CD4-positive, alpha-beta memory T cell (primary cell): ENCODE measurements at places on chromosomes 7 and 10. TPM values are rescaled to one million over a fixed set of nuclear protein-coding genes. Genes with fewer than 3 reads are reported as not detected.
A peak's percentile ranks its signal among the peaks of the same experiment; 100 is the strongest.

FAM149B1 gene
- 5.0 TPM for polyA plus RNA-seq

GRCh38 chr7:43021431-43021830, 89.3 kb downstream of the MRPL32 start:
- no peak for DNase-seq

- no peak for DNase-seq
These were observed 228.7 kb upstream of the PTN start for GRCh38 chr7:137572056-137572784.

DNA sequence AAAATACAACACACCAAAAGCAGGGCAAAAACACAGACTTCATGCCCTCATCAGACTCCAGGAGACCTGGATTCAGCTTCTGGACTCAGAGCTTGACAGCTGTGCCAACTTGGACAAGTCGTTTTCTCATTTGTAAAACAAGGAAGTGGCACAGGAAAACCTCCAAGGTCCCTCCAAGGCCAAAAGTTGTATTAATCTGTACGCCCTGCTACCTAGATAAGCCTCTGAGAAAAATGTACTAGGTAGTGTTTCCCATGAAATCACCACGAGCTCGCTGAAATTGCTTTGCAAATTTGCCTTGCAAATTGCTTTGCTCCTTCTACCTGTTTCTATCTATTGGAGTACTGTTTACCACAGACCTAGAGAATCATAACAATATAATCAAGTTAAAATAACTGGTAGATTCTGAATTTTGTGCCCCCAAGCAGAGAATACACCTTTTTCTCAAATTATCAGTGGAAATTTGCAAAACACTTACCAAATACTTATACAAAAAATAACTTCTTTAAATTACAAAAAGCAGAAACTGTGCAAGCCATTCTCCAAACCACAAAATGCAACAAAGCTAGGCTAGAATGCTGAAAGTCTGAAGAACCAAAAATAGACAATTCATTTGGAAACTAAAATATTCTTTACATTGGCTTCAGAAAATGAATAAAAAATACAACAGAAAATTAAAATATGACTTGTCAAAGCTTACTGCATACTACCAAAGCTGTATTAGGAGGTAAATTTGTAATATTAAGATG, 158.1 kb upstream of the CHST15 start:
- DNase-seq: no peak

CRHR2 gene
- not detected for polyA plus RNA-seq

MRC1 gene
- polyA plus RNA-seq: not detected

GRCh38 chr10:46106410-46107255, 60.6 kb upstream of the MSMB start:
- DNase-seq: peak; percentile 43

DNA sequence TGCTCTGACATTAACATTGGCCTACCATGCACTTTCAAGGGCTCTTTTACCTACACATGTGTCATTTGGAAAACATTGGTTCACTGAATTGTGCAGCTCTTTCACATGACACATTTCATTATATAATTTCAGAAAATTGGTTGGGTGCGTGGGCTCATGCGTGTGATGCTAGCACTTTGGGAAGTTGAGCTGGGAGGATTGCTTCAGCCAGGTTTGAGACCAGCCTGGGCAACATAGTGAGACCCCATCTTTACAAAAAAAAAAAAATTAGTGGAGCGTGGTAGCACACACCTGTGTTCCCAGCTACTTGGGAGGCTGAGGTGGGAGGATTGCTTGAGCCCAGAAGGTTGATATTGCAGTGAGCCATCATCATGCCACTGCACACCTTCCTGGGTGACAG, 3.9 kb downstream of the TASOR2 start:
- no peak for DNase-seq

VSTM4 gene
- polyA plus RNA-seq: not detected

DNA sequence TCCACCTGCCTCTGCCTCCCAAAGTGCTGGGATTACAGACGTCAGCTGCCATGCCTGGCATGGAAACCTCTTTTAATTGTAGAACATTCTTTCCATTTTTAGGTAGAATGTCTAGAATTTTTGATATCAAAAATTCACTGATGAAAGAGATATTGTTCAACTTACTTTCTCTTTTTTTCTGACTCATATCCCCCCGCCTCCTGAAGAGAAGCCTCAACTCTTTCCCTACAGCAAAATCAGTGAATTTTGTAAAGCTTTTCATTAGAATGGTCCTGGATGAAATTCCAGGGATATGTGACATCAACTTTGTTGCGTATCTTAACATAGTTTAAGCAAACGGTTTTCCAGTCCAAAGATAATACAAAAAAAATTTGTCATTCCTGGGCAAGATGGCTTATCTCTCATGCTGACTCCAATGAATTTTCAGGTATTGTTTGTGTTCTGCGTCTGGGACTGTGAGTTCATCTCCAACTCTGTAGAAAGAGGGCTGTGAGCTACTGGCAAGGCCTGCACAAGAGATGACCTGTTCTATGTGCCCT, 256.8 kb downstream of the BMPER start:
- no peak for DNase-seq

POMZP3 gene
- 3.2 TPM for polyA plus RNA-seq

C10orf88 gene
- polyA plus RNA-seq: 9.6 TPM

GRCh38 chr10:69176823-69177222, 3.2 kb upstream of the SUPV3L1 start:
- DNase-seq: no peak

- no peak for DNase-seq
These were observed 116.3 kb downstream of the ALOX5 start for GRCh38 chr10:45490277-45490676.

DNA sequence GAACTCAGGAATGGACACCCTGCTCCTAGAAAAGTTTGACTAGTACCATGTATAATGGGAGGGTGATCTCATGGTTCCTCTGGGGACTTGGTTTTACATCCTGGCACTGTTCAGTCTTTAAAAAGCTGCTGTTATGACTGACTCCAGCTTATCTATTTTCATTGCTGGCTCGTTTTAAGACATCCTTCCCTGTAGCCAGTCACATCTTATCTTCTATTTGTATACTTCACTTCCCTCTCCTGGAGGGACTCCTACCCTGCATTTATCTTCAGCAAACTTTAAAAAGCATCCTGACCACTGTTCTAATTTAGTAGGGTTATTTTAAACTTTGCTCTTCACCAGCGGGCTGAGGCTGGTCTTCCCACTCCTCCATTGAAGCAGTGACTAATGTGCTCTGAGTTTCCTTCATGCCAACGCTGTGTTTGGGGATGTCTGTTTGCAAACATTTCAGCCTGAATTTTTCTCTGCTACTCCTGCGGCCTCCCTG, 72.9 kb upstream of the ARMC3 start:
- no peak for DNase-seq

DNA sequence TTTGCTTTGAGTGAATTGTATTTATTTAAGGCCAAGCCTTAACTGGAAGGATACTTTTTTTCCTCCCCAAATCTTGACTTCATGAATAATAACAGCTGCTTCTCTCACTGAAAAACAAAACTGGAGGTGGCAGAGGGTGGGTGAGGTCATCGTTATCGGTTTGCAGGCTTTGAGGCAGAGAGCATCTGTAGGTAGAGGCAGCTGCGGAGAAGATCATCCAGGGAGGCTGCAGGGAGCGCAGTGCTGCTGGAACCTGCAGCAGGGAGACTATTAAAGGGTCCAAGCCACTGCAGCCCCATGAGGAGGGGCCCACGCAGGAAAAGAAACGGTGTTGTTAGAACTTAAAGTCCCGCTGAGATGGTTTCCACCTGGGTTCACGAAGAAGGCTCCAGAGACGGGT, 112.1 kb upstream of the SDK1 start:
- no peak for DNase-seq

DNA sequence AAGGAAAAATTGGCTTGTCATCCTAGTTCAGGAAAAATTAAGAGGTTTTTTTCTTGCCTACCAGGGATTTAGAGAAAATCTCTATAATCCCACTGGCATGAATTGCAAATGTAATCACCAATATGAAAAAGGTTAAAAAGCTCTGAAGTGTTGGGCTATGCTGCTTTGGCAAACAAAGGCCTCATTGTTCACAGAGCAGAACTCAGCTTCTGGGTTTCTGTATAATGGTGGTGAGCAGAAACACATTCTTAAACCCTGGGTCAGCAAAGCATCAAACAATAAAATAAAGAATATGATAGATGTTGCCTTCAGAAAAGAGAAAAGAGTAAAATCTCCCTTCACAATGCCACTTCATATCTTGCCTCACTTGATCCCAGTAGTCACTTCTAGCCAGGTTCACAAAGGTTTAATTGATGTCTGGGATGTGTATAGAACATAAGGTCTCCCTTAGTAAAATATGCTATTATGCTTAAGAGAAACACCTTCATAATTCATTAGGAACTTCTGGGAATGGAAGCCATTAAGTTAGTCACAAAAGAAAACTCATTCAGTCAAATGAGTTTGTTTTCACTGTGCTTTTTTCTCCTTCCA, 1255.5 kb upstream of the PHF14 start:
- no peak for DNase-seq

NME8 gene
- polyA plus RNA-seq: not detected

DNA sequence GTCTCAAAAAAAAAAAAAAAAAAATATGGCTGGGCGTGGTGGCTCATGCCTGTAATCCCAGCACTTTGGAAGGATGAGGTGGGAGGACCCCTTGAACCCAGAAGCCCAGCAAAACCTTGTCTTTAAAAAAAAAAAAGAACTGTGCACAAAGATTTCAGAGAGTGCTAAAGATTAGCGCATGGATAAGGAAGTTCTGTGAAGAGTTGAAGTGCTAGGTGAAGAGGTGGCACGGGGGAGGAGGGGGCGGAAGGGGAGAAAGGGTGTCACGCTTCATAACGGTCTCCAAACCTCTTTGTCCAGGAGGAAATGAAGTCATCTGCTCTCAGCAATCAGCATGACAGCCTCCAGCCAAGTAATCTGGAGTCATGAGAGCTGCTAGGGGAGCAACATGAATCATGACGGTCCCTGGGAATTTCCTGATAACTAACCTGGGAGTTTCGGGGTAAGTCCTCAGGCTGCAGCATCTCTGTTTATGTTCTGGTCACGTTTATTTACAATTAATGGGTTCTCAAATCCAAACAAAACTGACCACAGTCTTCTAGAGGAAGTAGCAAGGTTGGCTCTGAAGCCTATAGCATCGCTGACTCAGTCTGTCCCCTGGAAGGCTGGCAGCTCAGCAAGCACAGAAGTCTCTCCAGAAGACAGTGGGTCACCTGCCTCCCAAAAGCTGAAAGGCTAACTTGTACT, 1.9 kb upstream of the PLAU start:
- peak; percentile 25 for DNase-seq

AGR2 gene
- not detected for polyA plus RNA-seq

DNA sequence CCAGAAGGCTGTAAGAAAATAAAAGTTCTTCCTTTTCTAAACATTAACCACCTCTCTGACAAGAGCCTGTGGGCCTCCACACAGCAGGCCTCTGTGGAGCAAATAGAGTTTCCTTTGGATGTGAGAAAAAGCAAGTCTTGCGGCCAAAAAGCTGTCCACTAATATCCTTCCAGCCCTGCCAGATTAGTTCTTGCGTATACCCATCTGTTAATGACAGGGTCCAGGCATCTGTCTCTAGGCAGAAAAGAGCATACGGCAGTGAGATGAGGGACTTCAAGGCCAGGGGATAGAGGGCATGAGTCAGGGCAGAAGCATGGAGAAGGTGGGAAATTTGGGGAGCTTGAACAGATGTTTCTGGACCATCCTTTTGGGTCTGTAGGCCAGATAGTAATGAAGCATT, 164.9 kb downstream of the NSUN6 start:
- no peak for DNase-seq

DNA sequence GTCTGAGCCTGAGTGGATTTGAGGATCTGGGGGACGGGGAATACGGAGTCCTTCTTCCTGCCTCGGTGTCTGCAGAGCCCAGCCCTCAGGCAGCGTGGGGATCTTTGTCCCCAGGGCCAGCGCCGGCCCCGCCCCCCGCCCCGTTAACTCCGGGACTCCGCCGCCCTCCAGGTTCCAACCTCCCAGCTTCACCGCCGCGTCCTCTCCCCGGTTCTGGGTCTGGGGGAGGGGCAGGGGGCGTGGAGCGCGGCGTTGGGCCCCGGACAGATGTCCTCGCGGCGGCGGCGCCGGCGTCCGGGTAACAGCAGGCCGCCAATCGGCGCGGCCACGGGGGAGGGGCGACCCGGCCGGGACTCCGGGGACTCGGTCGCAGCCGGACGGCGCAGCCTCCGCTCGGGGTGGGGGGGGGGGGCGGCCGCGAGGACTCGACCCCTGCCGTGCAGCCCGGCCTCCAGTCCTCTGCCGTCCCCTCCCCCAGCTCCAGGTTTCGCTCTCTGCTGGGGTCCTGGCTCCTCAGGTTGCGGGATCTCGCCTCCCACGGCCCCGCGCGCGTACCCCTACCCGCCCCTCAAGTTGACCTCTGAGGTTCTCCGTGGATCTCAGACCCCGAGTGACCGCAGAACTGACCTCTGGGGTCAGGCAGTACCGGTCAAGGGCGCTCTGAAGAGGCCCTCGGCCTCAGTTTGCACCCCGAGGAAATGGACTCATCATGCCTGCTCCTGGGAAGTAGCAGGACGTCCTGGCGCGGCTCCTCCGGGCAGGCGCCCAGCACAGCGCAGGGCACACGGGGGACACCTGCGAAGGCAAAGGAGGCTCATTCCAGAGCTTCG, 2.3 kb upstream of the ELFN1 start:
- no peak for DNase-seq

DEPP1 gene
- polyA plus RNA-seq: not detected

UROS gene
- 69.8 TPM for polyA plus RNA-seq

SUGCT gene
- 0.80 TPM for polyA plus RNA-seq

DNA sequence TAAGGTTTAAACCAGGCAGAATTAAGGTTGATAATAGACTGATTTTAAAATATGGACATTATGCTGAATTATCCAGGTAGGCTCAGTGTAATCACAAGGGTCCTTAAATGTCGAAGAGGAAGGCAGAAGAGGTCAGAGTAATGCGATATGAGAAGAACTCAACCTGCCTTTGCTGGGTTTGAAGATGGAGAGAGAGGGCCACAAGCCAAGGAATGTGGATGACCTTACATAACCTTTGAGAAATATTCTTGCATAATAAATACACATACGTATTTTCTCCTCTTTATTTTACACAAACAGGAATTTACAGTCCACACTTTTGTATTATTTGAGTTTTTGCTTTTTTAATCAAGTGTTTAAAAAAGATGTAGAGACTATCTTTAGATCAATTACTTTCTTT, 88.5 kb downstream of the ST7 start:
- no peak for DNase-seq

GRCh38 chr10:116774728-116775151, 32.4 kb upstream of the HSPA12A start:
- no peak for DNase-seq

GRCh38 chr7:2476776-2477446, 713 bp upstream of the GRIFIN start:
- DNase-seq: no peak

- DNase-seq: no peak
These were observed 49.9 kb downstream of the BUB3 start for GRCh38 chr10:123204127-123204461.

- no peak for DNase-seq
These were observed 568 bp downstream of the PRSS2 start for GRCh38 chr7:142771353-142771723.
